CD8-positive, alpha-beta T cell (primary cell): ENCODE measurements at places on chromosomes 1 and 21.

DNA sequence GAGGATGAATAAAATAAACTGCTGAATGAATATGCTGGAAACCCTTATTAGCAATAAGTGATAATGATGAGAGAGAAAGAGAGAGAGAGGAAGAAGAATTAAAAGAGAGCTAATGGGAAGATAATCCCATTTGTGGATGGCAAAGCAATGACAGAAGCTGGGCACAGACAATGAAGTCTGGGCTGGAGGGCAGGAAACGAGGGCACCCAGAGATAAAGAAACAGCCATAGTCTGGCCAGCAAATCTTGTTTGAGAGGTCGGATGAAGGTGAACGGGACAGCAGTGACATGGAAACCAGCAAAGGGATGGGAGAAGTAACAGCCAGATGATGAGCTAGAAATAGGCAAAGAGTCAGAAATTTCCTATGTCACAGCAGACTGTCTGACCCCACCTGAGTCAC lies 155.9 kb downstream of the ASTN1 start:
- DNase-seq = no peak

DNA sequence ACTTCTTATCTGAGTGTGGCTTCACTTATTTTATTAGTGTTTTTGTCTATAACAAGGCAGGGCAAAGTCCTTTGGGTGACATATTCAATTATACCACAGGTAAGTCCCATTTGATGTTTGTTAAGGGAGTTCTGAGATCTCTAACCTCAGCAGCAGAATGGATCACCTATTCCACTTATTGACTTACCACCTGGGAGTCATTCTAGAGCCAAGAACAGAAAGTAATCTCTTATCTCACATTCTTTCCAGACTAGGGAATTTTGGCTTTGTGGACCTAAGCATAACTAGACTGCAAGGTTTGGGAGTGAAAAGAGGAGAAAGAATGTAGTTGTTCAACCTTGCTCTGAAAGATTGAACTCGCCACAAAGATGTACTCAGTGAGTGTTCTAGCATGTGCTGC lies 13.2 kb downstream of the FNDC7 start:
- DNase-seq = no peak

DNA sequence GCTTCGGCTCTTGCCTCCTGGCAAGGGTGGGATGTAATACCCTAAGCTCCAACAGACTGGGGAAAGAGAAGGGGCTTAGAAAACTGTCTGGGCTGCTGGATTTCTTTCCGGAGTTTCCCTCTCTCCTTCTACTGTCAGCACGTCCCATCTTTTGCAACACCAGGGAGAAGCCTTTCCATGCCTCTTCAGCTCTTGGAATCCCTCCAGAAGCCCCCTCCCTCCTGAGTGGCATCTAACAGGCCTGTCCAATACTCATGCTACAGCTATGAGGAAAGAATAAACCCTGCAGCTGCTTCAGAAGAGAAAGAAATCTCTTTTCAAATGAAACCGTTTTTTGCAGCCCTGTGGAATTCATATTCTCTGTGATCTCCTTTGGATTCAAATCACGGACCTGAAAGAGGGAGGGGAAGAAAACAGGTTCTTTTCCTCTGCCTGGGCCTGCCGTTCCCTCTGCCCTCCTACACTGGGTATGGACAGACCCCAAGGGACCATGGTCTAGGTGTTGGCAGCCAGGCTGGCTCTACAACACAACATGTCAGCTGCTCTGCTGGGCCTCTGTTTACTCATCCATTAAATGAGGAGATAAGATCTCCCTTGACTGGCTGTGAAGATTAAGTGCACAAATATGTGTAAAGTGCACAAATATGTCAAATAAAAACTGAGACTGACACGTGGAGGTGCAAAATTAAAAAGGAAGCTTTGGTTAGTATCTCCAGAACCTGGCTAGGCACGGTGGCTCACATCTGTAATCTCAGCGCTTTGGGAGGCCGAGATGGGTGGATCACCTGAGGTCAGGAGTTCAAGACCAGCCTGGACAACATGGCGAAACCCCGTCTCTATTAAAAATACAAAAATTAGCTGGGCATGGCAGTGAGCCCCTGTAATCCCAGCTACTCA lies 6.0 kb upstream of the CAPN2 start:
- DNase-seq = no peak

DNA sequence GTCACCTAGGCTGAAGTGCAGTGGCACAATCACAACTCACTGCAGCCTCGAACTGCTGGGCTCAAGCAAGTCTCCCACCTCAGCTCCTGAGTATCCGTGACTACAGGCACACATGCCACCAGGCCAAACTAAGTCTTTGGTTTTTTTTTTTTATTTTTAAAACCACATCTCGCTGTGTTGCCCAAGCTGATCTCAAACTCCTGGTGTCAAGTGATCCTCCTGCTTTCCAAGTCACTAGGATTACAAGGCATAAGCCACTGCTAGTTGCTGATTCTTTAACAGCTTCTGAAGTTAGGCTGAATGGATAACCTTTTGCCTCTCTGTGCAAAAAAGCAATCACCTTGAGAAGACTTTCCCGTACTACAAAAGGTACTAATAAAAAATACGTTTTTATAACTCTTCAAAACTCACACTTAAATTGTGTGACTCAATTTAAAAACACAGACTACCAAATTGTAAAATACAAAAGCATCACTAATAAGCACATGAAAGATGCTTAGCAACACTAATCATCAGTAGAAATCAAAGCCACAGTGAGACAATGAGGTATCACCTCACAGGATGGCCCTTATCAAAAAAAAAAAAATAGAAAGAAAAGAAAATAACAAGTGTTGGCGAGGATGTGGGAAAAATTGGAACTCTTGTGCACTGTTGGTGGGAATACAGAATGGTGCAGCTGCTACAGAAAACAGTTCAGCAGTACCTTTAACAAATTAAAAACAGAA lies 40.3 kb downstream of the PTPN14 start:
- DNase-seq = no peak
